ENCODE measurements at places on chromosomes 5 and 9.

DNA sequence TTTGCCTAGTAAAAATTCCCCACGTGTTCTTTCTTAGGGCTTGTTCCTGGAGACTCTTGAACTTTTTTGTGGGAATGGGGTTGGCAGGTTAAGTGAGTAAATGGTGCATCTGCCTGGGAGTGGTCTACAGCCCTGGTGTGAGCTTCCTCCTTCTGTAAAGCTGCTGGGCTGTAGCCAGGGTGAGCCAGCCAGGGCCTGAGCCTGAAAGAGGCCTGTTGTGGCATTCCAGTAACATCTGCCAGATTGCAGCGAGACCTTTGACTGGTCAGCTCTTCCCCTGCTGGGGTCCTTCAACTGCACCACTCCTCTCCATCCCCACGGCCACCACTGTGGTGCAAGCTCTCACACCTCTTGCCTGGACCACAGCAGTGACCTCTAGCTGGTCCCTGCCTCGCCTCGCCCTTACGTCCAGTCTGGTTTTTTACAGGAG lies 47.5 kb downstream of the SLC22A5 start:
- DNase-seq = peak; percentile 28

DNA sequence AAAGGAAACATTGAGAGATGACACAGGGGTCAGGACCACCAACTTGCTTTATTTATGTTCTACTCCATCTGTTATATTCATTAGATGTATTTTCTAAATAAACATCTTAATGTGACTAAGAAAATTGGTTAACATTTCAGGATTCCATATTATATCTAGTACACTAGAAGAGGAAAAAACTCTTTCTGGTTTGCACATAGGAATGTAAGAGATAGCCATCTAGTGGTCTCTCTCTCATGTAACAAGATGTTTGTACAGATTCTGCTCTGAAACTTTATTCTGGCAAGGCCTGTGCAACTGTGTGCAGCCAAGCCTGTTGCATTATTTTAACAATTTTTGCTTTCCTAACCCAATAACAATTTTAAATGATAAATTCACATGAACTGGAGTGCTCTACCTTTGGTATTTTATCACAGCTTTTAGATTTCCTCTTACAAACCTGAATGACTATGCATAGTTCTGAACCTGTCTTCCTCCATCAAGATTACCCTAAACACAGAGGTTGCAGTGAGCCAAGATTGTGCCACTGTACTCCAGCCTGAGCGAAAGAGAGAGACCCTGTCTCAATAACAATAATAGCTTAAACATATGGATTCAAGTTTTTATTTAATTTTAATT lies 148.2 kb downstream of the GIN1 start:
- DNase-seq = peak; percentile 70

- no peak for DNase-seq
Measured at GRCh38 chr5:41683181-41683580, 172.8 kb upstream of the PLCXD3 start.

GRCh38 chr5:176780176-176781053 lies 29.9 kb upstream of the UNC5A start:
- no peak for DNase-seq

DNA sequence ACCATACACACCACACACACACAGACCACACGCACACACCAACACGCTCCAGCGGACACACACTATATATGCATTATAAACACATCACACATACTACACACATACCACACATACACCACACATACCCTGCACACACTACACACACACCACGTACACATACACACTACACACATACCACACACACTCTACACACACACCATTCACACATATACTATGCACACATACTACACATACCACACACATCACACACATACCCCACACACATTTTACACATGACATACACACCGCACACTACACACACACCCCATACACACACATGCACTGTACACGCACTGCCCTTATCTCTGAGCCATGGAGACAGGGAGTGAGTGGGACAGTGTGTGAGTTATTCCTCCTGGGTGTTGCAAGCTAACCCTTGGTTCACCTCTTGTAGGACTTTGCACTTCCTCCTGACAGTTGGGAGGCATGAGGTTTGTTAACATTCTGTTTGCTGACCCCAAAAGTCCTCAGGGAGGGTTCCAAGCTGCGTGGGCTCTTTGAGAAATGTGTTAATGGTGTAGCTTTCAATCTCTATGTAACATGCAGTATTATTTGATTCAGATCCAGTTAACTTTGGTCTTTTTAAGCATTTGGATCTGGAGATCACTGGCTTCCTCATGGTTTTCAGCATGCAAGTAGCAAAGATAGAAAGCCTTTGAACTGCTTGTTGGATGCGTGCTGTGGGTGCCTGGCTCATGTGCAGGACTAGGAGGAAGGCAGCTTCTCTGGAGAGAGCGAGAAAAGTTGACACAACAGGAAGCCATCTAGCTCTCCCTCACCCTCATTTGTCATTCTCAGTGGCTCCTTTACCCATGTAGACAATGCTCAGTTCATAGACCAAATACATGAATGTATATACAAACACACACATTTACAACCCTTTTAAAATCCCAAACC lies 13.7 kb downstream of the IL31RA start:
- DNase-seq = no peak

DNA sequence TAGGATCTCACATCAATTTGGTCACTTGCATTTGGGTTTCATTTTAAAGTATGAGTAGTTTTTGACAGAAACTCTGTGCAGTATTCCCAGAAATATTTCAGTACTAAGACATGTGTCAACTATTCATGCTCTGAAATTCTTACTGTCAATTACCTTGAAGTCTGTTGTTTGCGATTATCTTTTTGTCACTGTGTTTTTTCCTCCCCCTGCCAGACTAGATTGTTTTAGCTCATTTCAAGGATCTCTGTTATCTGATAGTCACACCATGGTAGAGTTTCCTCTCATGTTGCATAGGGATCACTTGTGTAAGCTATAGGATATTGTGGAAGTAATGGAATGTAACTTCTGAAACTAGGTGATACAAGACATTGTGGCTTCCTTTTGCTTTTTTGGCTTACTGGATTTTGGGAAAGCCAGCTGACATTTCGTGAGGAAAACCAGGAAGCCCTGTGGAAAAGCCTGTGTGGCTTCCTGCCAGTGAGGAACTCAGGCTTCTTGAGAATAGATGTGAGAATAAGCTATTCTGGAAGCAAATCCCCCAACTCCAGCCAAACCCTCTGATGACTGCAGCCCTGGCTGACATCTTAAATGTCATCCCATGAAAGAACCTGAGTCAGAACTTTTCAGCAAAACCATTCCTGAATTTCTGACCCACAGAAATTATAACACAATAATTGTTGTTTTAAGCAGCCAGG lies 122.2 kb downstream of the FGF10 start:
- DNase-seq = no peak

DNA sequence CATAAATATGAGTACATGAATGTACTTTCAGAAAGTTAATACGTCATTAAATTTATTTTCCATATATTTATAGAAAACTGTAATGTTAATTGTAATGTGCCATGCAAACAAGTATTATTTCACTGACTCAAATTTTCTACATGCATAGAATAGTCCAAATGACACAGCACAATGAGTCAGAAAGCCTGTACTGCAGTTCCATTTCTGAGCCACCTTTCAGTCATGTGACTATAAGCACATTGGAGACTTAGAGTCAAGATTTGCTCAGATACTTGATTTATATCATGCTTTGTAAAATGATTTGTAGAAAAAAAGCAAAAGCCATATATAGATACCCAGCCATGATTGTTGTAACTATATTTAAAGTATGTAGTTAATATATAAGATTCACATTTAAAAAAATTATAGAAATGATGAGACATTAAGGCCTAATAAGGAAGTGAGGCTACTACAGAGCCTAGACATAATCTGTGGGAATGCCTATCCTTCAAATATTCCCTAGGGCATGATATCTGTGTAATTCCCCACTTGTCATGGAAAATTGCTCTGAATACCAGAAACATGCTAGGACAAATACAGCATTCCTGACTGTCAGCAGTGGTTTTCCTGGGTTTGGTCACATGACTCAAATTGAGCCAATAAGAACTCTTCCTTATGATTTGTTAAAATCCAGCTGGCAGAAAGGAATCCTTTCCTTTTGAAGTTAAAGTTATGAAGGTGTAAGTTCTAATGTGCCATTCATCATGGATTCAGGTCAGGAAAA lies 50.0 kb downstream of the PTPRD start:
- no peak for DNase-seq

DNA sequence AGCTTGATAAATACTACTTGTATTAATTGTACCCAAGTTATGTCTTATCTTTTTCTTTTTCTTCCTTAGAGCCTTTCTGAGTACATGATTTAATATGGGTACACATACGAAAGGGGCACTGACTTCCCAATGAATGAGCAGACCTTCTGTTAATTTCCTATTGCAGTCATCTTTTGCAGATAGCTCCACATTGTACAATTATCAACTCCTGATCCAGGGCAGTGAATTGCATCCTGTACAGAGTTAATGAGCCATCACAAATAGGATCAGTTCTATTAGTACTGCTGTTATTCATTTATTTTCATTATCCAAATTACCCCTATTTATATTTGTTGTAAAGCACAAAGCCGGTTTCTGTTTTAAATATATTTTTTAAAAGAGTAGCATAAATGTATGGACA lies 105.6 kb downstream of the ADAMTSL1 start:
- DNase-seq = no peak

DNA sequence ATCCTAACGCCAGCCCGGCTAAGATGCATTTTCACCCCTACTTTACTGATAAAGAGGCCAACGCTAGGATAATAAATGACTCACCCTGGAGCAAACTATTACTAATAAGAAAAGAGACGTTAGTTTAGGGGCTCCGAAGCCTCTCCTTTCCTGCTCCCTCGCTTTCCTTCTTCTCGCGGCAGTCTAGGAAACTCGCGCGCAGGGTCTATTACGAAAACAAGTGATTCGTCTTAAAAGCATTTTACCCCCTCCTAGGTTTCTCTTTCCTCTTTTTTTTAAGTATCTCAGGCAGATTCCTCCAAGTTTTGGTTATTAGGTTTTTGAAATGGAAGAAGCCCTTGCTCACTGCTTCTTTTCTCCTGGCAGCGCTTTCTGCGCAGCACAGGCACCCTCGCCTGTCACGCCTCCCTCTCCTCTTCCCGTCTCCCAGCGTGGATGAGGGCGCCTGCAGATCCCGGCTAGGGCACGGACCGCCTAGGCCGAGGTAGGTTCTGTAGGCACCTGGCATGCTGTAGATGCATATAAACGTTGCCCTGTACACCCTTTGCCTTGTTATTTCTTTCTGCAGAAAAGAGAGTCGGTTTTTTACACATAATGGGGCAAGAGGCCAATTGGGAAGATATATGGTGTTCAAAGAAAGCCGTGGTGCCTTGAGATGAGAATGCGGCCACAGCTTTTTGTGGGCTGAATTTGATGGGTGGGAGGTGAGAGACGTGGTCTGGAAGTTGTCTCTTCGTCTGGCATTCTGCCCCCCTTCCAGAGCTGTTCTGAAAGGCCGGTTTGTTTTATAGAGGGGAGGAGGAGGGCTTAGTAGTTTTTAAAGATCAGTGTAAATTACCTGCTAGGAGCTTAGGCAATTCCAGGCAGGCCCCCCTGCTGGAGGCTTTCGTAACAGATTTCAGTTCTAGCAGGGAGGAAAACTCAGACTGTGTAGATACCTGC lies 983 bp downstream of the GCNT1 start:
- DNase-seq = peak; percentile 69

GRCh38 chr5:78758169-78758839 lies 109.7 kb upstream of the LHFPL2 start:
- peak; percentile 66 for DNase-seq

GRCh38 chr5:163079618-163080017 lies 357.8 kb upstream of the CCNG1 start:
- DNase-seq = no peak

- DNase-seq = no peak
Measured at GRCh38 chr5:93193431-93194347, 387.3 kb downstream of the NR2F1-AS1 start.

DNA sequence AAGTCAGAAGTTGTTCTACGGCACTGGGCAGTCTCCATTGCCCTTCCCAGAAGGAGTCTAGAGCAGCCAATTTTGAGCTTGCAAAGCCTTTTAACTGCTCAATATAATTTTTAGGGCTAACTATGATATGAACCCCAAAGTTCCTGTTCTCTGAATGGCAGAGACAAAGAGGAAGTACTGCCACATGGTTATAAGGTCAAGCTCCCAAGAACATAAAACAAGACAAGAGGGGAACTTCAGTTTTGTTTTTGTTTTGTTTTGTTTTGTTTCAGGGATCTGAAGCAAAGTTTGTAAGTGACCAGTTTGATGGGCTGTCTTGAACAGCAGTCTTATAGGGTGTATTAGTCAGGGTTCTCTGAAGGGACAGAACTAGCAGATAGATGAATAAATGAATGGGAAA lies 11.9 kb upstream of the SMC2 start:
- no peak for DNase-seq

- no peak for DNase-seq
Measured at GRCh38 chr5:178287091-178287790, 54.6 kb upstream of the PHYKPL start.

- peak; percentile 61 for DNase-seq
Measured at GRCh38 chr5:6581559-6582426, 51.1 kb downstream of the NSUN2 start.

DNA sequence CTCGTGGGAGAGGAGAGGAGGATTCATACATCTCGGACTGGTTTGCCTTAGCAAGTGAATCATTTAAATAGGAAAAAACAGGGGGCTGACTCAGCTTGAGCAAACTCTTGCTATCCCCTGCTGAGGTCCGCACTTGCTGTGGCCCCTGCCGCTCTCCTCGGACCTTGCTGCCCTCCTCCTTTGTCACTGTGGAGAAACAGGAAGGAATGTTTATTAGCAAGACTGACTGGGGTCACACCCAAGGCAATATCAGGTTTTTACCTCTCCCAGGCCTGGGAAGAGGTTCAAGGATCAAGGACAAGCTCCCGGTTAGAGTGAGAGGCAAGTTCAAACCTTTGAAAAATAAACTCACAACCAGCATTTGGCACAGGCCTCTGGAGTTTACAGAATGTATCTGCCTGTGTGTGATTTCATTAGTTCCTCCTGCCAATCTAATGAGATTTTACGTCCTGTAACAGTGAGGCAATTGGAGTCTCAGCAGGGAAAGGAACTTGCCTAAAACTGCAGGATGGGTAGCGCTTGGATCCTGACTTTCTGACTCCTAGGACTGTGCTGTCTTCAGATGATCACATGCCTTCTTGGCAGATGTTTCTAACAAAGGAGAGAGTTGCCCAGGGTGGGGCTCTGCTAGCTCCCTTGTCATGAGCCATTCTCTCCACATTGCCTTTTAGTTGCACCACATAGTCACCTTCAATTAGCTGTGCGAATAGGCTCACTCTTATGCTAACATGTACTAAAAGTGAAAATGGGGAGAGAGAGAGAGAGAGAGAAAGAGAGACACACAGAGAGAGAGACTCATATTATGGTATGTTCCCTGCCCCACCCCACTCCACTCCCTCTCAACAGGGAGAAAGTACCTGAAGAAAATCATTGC lies 108.6 kb upstream of the CDKN2B start:
- DNase-seq = peak; percentile 82

DNA sequence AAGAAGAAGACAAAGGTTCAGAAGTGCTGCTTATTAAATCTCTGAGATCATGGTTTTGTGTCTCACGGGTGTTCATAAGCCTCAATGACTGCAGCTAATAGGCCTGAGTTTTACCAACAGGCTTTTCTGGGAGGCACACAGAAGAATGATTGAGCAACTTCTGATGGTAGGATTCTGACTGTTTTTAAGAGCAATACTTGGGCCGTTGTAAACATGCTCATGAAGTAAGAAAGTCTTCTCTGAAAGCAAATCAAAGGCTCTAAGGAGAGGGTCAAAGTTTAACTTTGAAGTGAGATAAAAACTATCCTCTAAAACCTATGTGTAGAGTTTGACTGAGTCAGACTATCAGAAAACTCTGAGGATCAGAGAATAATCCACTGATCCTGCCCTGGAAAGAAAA lies 390.9 kb upstream of the DAB2 start:
- DNase-seq = no peak

GRCh38 chr5:179534431-179534830 lies 15.9 kb upstream of the RUFY1 start:
- DNase-seq = no peak

- DNase-seq = no peak
Measured at GRCh38 chr9:69605406-69605805, 66.8 kb downstream of the APBA1 start.
